Stimulated activated CD4-positive, alpha-beta T cell treated with anti-CD3 and anti-CD28 coated beads, Interleukin-15, amount 100 ng/mL, for 1 hour (primary cell): ENCODE measurements at places on chromosomes 4 and X.

DNA sequence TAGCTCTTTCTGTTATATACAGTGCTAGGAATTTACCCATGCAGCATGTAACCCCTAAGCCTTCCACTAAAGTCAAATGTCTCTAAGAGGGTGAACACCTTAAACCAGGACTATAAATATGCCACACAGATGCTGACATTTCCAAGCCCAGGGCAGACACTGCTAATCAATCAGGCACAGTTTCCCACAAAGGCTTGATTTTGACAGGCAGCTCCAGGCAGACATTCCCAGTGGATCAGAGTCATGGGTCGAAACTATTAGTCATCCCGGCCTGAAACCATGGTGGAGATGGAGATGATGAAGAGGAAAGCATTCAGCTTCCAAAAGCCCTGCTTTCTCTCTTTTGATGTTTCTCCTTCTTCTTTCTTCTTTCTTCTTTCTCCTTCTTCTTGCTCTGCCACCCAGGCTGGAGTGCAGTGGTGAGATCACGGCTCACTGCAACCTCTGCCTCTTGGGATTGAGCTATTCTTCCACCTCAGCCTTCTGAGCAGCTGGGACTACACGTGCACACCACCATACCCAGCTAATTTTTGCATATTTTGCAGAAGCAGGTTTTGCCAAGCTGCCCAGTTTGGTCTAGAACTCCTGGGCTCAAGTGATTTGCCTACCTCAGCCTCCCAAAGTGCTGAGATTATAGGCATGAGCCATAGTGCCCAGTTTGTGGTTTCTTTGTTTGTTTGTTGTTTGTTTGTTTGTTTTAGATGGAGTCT, 21.0 kb upstream of the SORCS2 start:
- no peak for DNase-seq

DNA sequence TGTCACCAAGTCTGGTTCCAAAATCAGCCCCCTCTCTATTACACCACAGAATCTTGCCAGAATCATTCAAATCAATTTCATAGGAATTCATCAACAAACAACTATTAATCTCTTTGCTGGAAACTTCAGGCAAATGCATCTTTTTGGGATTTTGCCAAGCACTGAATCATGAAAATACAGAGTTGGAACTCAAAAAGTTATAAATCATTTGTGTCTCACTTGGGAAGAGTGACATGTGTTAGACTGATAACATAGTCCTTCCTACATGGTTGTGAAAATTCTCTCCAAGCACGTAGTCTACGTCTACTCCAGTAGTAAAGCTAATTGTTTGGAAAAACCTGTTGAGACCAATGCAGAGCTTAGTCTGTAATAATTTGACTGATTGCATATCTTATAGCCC, 19.0 kb downstream of the CXCL8 start:
- DNase-seq: no peak

DNA sequence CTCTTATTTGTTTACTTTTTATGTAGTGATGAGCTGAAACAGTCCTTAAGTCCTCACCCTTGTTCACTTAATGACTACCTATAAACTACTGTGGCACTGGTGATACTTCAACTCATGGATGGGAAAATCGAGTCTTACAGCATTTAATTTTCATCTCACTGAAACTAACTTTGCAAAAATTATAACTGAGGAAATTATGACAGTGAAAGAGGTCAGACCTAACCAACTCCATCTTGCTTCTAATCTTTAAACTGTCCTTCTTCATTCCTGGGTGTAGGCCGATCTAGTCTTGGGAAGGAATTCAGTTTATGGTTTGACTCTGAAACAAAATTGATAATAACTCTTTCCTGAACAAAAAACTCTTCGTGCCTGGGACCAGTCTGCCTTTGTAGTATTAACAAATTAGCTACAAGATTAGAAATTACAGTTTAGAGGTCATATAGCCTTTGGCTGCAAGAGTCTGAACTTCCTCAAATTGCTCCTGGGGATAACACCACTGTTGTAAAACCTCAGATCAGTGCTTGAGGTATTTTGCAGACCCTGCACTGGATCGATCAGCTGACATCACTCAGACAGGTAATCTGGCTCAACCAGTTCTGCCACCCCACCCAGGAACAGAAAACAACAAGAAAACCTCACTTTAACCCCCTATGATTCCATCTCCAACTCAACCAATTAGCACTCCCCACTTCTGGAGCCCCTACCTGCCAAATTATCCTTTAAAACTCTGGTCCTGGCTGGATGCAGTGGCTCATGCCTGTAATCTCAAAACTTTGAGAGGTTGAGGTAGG, 995.7 kb upstream of the PRKX start:
- DNase-seq: no peak

DNA sequence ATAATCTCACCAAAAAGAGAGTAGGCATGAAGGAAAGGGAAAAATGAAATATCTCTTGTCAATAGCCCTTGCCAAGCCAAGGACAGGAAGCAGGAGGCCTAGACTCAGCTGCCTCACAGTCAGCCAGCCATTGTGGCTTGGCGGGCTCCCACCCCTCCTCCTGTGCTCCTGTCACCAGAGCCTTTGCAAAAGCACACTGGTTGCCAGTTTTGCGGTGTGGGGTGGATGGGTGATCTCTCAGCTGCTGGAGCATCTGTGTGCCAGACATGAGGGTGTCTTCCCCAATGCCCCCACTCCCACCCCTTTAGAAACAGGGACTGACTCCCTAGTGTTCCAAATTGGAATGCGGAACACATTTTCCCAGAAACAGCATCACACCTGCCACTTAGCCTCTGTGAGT, 26.1 kb downstream of the ARHGEF6 start:
- DNase-seq: no peak

DNA sequence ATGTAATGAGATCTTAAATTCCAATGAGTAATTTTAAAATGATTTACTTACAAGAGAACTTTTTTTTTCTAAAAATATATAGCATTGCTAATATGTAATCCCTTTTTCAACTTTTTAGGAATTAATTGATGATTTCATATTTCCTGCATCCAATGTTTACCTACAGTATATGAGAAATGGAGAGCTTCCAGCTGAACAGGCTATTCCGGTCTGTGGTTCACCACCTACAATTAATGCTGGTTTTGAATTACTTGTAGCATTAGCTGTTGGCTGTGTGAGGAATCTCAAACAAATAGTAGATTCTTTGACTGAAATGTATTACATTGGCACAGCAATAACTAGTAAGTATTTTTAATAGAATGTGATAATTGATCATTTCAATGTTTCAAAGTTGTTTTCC, 113.2 kb downstream of the USP9X start:
- no peak for DNase-seq

DNA sequence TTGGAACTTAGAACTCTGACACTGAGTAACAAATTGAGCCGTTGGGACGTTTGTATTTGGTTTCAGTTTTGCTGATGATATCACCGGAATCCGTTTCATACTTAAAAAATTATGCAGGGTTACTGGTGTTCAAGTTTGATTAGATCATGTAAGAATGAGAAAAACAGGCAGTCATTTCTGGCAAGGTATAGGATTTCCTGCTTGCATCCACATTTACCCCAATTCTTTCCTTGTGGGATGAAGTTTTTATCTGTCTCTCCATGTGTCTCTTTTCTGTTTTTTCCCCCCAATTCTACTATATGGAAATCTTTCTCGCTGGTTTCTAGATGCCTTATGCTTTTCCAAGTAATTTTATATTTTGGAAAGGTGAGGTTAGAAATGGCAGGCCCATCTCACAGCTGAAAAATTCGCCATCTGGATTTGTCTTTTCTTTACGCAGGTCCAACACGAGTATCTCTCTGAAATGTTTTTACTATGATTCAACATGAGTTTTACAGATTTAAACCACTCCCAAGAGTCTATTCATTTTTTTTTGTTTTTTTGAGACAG, 197.9 kb downstream of the SHOX start:
- DNase-seq: no peak
